Naive thymus-derived CD8-positive, alpha-beta T cell (primary cell): ENCODE measurements at places on chromosomes 5 and 9. TPM values are rescaled to one million over a fixed set of nuclear protein-coding genes. Genes with fewer than 3 reads are reported as not detected.

Gene ADGRD2
- total RNA-seq, result not detected

GRCh38 chr5:107893642-107894041, 222.9 kb upstream of the EFNA5 start:
- no peak for DNase-seq

Gene MAT2B
- total RNA-seq, result 145 TPM

- no peak for DNase-seq
Observed at GRCh38 chr9:72857624-72857996, 95.2 kb downstream of the ALDH1A1 start.

- DNase-seq, result no peak
Observed at GRCh38 chr9:69637817-69638200, 34.4 kb downstream of the APBA1 start.

DNA sequence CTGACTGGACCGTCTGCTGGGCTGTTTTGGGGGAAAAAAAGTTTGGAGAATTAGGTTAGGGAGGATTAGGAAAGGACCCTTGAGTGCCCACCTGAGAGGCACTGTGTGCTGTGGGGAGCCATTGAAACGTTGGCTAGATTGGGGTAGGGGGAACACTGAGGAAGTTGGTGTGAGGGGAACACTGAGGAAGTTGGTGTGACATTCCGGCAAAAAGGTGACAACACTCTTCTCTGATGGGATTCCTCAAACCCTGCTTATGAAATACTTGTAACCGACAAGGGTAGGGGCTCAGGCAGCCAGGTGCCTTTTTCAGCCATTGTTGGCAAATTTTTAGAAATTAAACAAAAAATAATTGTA, 1.0 kb downstream of the CYSTM1 start:
- no peak for DNase-seq

DNA sequence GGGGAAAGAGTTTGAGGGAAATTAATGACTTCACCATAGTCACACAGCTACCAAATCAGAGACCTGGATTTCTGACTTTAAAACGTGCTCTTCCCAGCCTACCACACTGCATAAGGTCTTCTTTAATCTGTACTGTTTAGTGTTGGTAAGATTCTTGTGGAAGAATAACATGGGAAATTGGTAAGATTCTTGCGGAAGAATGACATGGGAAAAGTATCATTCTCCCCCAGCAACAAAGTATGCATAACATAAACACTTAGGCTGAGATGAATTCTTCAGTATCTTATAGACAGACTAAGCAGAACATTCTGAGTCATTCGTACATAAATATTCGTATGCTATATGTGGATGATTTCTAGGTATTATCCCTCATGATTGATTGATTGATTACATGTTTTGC, 170.4 kb downstream of the FOCAD start:
- no peak for DNase-seq

Gene TLX3
- total RNA-seq, result not detected

DNA sequence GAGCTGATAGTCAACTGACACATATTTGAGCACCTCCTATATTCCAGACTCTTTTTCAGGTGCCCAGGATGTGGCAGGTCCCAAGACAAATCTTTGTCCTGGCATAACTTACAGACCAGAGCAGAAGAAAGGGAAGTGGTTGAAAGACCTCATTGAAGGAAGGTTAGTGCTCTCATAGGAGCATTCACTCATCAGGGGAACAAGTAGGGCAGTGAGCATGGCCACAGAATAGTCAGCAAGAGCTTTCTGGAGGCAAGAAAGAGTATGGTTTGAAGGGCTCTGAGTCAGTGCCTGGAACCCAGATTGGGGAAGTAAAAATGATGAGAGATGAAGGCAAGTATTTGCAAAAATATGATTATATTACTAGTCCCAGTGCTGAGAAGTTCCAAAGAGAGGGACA, 25.0 kb upstream of the ERMP1 start:
- no peak for DNase-seq

GRCh38 chr5:22611327-22611726, 241.8 kb downstream of the CDH12 start:
- DNase-seq, result no peak

GRCh38 chr9:95574176-95574575, 57.4 kb upstream of the PTCH1 start:
- DNase-seq, result no peak

Gene ADRB2
- 2.1 TPM for total RNA-seq

DNA sequence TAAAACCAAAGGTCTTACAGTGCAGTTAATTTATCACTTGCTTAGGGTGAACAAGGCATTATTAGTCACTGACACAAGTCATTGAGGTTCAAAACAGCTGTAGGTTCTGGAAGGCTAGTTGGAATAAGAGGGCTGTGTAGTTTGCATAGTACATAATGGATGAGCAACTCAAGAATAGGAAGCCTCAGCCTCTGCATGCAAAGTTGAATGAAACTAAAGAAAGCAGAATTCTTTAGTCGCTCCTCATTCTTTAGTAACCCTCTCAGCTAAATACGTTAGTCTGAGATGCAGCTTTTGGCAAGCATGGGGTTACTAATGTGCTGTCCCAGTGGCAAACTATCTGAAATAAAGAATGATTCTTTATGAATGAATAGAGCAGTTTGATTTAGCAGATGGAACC, 74.2 kb downstream of the ADGRV1 start:
- no peak for DNase-seq

DNA sequence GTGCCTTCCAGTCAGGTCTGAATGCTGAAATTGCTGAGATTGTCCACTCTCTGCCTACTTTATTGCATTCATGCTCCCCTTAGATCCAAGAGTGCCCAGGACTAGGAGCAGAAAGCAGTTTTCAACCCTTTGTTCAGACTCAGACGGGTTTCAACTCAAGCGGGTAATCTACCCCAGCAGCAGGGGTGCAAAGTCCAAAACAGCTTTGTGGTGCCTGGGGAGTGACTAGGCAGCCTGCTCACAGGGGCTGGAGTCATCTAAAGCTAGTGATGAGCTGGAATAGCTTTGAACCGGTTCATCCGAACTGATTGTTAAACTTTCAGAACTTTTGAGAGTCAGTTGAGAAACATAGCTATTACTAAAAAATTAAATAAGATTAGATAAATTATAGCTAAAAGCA, 71.0 kb upstream of the IQGAP2 start:
- DNase-seq, result no peak
